Subcutaneous preadipocyte (primary cell): ENCODE measurements at places on chromosomes 12 and 14. TPM values are rescaled to one million over a fixed set of nuclear protein-coding genes. Genes with fewer than 3 reads are reported as not detected.

The ZNF385A gene
- 0.37 and 1.4 TPM in 2 replicates for total RNA-seq

The CYP27B1 gene
- total RNA-seq = 0.39 and 1.1 TPM in 2 replicates

The ERP27 gene
- total RNA-seq = not detected in 2 replicates

The DNAH10 gene
- 0.73 and 2.7 TPM in 2 replicates for total RNA-seq

The AMDHD1 gene
- total RNA-seq = 0.39 TPM in 1 of 2 replicates, not detected in the other

The GALNT6 gene
- 1.8 and 22.1 TPM in 2 replicates for total RNA-seq

The KLRG1 gene
- total RNA-seq = 1.1 and 2.0 TPM in 2 replicates

The KRT79 gene
- total RNA-seq = not detected in 2 replicates

The SERPINA4 gene
- not detected in 2 replicates for total RNA-seq

The LRRC43 gene
- under 0.01 and 0.59 TPM in 2 replicates for total RNA-seq

The NRL gene
- total RNA-seq = 0.78 and 1.1 TPM in 2 replicates

The DCN gene
- total RNA-seq = 255 and 956 TPM in 2 replicates

The P2RX7 gene
- 0.59 and 1.8 TPM in 2 replicates for total RNA-seq

The IL26 gene
- total RNA-seq = not detected in 2 replicates

The G2E3 gene
- 17.3 and 30.7 TPM in 2 replicates for total RNA-seq

The FOXG1 gene
- total RNA-seq = under 0.01 and 0.20 TPM in 2 replicates
